ENCODE measurements at places on chromosomes 11 and 22. TPM values are rescaled to one million over a fixed set of nuclear protein-coding genes. Genes with fewer than 3 reads are reported as not detected.

DNA sequence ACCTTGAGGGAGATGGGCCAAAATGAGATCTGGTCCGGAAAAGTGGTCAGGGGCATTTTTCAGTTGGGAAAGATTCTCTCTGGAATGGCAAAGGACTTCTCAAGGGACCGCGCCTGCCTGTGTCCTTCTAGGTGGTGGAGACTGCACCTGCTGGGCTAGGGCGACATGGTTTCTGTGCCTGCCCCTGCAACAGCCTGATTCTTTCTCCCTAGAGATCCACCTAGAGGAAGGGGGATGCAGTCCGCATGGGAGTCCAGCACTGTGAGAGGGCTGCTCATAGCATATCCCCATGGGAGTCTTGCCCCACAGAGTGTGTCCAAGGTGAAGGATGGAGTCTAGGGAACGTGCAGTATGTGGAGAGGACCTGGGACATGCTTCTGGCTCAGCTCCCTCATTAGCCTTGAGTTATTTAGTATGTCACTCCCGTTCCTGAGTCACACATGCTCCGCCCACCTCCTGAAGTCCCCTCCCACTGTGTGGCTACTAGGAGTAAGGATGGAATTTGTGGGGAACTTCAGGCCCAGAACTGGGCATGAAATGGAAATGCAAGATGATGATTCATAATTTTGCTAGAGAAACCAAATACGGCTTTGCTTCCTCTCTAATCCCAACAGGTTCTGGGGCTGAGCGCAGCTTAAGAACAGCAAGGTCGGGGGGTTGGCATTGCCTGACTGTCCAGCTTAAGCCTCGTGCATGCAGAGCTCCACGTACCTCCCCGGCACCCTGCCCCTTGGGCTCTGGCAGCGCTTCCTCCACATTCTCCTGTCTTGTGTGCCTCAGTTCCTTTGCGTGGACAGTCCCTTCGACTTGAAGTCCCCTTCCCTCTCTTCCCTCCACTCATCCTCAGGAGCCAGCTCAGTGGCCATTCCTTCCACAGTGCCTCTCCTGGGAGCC lies 35.0 kb downstream of the GRIK4 start:
- peak; percentile 61 for DNase-seq

GRCh38 chr11:109940816-109941215 lies 152.4 kb upstream of the ZC3H12C start:
- DNase-seq: no peak

DNA sequence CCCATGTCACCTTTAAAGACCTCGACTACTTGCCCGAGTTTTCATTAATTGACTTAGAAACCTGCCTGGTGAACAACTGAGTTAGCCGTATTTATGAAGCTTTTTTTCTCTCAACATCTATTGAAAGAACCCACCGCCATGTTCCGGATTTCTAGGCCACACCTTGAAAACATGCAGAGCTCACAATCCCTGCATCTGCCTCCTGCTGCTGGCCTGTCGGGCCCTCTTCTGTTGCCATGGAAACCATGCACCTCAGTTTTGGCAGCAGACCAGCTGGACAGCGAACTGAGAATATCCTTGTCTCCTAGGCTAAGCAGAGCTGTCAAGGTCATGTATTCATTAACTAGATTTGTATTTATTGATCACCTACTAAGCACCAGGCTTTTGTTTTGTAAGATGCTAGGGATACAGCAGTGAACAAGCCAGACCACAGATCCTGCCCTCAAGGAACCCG lies 4.3 kb upstream of the PATZ1 start:
- peak; percentile 68 for DNase-seq

DNA sequence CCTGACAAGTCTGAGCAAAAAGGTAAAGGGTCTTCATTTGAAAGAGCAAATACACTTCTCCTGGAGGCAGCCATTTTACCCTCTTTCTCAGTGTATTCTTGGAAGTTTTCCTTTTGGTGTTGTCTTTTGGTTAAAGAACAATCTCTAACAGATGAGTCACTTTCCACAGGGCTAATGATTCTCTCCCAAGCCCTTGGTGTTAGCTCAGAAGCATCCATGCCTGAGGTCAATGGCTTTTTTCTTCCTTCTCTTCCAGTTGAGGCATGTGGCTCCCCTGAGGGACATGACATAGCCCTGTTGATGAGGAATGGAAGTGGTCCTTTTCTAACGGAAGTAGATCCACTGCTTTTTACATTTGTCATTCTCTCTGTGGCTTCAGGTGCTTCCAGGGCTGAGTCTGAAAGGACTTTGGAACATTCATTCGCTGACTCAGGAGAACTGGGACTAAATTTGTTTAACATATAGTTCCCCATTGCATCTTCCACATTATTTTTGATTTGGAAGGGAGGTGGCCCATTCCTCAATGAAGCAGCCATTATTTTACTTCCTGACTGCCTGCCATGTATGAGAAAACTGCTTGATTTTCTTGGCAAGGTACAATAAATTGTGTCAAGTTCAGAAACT lies 13.8 kb upstream of the POGLUT3 start:
- no peak for DNase-seq

DNA sequence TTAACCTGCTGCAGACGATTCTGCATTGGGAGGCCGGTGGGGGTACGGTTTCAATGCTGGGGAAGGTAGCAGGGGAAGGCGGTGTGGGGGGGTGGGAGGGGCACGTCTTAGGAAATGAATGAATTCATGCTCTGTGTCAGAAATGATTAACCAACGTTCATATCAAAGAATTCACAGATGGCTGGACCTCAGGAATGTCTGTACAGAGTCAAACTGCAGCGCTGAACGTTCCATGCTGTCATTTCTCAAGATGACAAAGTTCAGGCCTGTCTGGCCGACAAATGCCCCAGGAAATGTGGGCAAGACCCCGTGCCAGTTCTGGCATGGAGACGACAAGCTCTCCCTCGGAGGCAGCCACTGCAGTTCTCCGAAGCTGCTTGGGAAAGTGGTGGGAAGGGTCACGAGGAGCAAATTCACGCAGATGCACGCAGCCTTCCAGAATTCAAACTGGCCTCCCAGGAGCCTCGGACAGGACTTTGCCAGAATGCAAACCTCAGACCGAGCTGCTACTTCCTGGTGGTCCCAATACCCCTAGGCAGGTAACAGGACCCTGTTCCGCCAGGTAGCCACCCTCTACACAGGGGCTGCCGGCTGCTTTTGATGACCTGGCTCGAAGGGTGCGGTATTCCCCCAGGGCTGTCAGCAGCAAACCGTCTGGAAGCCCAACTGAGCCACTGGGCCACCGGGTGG lies 81.5 kb downstream of the TRMU start:
- no peak for DNase-seq

- no peak for DNase-seq
Observed at GRCh38 chr11:23836981-23837380, 659.9 kb upstream of the LUZP2 start.

DNA sequence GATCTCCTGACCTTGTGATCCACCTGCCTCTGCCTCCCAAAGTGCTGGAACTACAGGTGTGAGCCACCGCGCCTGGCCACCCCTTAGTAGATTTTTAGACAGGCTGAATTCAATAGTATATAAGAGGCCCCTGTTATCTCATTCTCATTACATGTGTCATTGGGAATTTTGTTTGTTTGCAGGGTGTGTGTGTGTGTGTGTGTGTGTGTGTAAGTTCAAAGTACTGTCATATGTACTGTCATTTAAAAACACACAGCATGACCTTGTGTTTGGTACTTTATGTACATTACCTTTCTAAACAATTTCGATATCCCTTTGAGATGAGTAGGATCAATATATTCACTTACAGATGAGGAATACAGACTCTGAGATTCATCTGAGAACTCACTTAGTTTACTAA lies 118.7 kb upstream of the TTC12 start:
- DNase-seq: no peak

- DNase-seq: no peak
Observed at GRCh38 chr11:118252688-118253087, 523 bp upstream of the MPZL3 start.

GRCh38 chr11:4044976-4045646 lies 49.5 kb upstream of the RRM1 start:
- no peak for DNase-seq

GRCh38 chr22:44248926-44249325 lies 63.8 kb downstream of the SHISAL1 start:
- no peak for DNase-seq

DNA sequence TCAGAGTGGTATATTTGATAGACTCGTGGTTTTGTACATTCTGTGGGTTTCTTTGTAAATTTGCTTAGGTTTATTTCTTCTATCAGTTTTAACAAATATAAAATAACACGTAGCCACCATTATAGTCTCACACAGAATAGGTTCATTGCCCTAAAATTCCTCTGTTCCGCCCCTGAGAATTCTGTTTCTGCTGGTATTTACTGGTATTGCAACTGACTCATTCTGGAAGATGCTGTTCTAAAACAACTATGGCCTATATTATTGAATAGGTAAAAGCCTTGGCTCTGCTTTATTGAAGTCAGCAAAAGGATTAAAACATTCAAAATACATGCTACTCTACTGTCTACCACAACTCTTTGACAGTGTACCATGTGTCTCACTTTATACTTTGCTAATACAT lies 119.1 kb upstream of the CHORDC1 start:
- no peak for DNase-seq

DNA sequence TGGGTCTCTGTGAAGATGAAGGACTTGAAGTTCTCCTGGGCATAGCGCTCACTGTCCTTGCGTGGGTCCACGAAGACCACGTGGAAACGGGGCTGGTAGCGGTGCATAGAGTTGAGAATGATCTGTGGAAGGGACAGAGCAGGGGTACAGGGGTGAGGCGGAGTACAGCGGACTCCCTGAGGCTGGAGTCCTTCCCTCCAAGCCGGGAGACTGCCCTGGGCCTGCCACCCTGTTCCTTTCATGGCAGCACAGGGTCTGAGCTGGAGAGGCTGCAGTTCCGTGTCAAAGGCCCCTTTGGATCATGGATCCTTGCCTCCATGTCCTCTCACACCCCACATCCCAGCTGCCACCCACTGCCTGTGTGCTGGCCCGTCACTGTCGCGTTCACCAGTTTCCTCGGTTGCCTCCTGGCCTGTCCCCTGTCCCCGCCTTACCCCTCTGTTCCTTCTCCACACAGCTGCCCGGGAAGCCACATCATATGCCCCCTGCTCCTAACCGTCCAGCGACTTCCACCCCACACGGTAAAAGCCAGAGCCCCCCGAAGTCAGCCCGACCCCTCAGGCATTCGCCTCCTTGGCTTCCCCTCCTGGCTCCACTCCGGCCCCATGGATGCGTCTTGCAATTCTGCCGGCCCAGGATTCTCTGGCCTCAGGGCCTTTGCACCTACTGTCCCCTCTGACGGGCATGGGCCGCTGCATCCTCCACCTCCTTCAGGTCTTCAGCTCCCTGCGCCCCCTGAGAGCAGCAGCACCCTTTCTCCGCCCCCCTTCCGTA lies 3.4 kb upstream of the NUDT8 start:
- no peak for DNase-seq

DNA sequence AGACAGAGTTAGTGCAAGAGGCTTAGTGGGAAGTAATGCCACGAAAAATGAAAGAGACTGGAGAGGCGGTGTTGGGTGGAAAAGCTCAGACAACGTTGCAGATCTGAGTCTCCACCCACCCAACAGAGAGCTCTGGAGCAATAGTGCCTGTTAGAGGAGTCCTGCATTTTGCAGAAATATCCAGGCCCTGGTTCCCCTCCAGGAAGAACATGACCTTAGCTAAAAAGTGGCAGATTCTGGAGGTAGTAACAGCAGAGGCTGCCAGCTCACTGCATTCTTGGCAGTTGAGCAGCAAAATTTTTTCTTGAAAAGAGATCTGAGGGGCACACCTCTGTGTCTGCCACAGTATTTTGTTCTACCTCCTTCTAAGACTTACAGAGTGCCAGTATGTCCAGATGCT lies 27.7 kb upstream of the BIRC3 start:
- peak; percentile 49 for DNase-seq

DNA sequence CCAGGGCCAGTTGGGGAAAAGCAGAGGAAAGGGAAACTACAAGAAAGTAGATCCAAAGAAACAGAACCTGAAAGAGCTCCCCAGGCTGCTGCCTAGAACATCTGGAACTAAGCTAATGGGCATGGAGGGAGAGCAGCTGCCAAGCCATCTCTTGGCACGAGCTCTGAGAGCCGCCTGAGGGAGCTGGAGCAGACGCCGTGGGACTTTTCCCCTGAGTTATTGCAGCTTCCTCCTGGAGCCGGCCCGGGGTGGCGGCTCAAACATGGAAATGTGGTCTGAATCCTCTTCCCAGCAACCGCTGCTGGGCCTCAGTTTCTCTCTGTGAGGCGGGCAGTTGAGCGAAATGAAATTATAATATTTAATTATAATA lies 41.8 kb downstream of the LIF start:
- peak; percentile 87 for DNase-seq

DNA sequence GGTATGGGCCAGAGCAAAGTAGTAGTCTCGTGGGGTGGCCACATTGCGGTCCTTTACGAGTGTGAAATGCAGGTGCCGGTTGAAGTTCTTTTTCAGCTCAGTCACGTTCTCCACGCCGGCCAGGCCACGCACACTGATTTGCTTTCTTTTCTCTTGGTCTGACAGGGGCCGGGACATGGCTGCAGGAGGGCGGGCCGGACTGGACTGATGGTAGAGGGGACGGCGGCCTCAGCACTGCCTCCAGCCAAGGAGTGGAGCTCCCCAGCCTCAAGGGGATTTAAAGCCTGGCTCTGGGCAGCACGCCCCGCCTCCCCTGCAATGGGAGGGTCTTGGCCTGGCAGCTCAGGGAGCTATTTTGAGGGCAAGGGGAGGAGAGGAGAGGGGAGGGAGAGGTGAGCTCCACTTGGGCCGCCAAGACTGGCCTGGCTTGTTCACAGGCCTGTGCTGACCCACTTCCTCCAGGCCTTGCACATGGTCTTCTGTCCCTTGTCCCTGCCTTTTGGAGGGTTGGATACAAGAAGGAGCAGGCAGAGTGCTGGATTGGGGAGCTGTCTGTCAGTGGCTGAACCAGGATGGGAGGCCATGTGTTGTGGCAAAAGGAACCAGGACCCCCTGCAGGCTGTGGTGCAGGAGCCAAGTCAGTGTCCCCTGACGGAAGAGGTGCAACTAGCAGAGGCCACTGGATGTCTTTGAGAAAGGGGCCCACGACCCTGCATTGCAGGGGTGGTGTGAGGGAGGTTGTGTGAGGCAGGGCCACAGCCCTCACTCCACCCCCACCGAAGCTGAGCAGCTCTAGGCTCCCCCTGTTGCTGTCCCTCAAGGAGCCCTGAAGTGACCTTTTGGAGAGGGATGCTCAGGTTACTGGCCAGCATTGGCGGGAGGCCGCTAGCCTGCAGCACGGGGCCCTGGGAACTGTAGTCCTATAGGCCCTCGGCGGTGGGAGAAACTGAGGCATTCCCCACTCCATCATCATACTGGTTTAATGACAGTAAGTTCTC lies at the start of gene PYGM:
Gene PYGM, minus strand, starts transcription at position 253 of the 998 bp plus-strand sequence. Its CDS starts 76 bp downstream, at position 177.
- peak; percentile 79 for DNase-seq

SLC1A2 gene
- total RNA-seq: 17.0 TPM

MAFF gene
- 30.0 TPM for total RNA-seq

MTA2 gene
- total RNA-seq: 74.4 TPM

MMP10 gene
- 1.2 TPM for total RNA-seq

FBLN1 gene
- total RNA-seq: 350 TPM

RHBDD3 gene
- 32.0 TPM for total RNA-seq

SCGB1A1 gene
- total RNA-seq: 16.0 TPM

OR52M1 gene
- total RNA-seq: not detected

HBE1 gene
- 14.6 TPM for total RNA-seq

TRIM49 gene
- total RNA-seq: not detected

All from lung (tissue), 17 donors.